ENCODE measurements at places on chromosomes 13 and 19.

DNA sequence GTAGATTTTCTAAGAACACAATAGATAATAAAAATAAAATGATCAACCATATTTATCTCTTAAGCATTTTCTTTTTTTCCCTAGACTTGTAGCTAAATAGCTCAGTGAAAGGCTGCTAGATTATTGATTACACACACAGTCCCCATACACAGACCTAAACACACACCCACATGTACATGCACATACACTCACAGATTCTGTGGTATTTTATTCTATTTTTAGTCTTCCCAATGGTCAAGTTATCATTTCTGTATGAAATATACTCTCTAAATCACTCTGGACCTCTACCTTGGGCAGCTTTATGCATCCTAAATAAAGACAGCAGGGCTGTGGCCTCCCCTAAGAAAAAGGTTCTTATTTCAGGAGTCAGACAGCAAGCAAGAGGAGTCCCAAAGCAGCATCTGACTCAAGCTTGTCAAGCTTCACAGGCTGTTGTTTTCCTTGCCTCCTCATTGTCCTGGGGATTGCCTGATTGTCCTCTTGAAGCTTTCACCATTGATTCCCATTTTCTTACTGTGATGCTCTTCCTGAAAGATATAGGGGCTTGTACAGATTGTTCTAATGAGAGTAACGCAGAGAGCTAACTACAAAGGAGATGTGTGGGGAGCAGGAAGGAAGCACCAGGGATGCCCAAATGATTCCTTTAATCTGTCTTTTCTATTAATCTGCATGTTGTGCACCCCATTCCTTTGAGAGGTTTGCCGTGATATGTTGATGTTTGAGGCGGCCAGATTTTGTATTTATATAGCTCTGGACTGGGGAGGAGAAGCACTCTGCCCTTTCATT is 986.5 kb downstream of the PCDH17 start:
- DNase-seq: no peak

GRCh38 chr13:76552807-76553206 is 333.4 kb downstream of the KCTD12 start:
- no peak for DNase-seq

GRCh38 chr13:46367617-46368327 is 19.3 kb downstream of the RUBCNL start:
- DNase-seq: no peak

GRCh38 chr19:56350416-56351045 is 35.9 kb upstream of the ZSCAN5A start:
- DNase-seq: peak; percentile 12

GRCh38 chr13:98981369-98982080 is 3.7 kb upstream of the DOCK9 start:
- no peak for DNase-seq

DNA sequence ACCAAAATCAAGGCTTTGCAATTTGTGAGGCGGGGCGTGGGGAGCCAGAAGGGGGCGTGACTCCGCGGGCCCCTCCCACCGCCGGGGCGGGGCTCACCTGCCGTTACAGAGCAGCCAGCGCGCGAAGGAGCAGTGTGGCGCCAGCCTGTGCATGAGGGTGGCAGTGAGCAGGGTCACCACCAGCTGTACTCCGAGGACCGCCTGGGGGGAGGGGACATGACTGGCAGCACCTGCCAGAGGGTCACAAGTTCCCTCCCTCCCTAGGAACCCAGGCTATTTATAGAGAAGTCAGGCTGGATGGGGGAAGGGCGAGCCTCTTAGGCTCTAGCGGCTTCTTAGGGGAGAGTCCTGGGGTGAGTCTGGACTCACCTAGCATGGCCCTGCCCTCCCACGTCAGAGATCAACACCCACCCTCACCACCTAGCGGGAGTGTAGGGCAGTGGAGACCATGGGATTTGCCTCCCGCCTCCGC is 3.6 kb downstream of the TMEM161A start:
- no peak for DNase-seq

GRCh38 chr13:81927347-81927746 is 1586.4 kb upstream of the SPRY2 start:
- DNase-seq: no peak

- no peak for DNase-seq
Measured at GRCh38 chr13:43293986-43294385, 270.6 kb downstream of the DNAJC15 start.

Data from stimulated activated CD4-positive, alpha-beta T cell treated with anti-CD3 and anti-CD28 coated beads, TNF-alpha, amount 100 ng/mL, for 48 hours (primary cell).